ENCODE measurements at places on chromosomes 12 and 14.

DNA sequence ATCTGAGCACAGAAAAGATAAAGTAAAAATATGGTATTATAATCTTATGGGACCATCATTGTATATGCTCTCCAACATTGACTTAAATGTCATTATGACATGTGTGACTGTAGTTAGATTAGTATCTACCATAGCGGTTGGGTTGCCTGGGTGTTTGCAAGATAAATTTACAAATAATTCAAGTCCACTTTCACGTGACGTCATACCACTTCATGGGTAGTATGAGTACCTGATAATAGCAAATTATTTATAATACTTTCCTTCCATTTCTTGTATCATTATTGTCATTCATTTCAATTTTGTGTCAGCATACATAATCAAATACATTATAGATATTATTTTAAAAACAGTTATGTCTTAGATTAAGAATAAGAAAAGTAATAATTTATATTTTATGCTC lies 20.2 kb downstream of the SLCO1B1 start:
- DNase-seq, result no peak

GRCh38 chr12:50725011-50725942 lies 38.6 kb upstream of the ATF1 start:
- DNase-seq, result no peak

GRCh38 chr12:44519931-44520330 lies 356.2 kb downstream of the NELL2 start:
- no peak for DNase-seq

DNA sequence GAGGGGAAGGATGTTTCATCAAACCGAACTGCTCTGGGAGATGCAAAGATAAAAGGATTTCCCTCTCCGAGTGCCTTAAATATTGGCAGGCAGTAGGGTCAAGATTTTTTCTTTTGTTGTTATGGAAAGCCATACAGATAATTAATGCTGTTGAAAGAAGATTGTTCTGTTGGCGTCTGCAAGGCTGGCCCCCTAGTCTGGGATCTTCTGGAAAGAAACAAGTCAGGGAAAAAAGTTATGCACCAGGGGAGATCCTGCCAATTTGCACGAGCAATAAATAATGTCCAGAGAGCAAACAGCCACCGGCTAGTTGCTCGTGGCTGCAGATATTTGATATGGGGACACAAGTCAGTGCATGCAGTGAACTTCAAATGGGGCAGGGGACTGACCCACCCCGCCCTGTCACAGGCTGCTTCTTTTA lies 202.1 kb upstream of the MYL2 start:
- no peak for DNase-seq

DNA sequence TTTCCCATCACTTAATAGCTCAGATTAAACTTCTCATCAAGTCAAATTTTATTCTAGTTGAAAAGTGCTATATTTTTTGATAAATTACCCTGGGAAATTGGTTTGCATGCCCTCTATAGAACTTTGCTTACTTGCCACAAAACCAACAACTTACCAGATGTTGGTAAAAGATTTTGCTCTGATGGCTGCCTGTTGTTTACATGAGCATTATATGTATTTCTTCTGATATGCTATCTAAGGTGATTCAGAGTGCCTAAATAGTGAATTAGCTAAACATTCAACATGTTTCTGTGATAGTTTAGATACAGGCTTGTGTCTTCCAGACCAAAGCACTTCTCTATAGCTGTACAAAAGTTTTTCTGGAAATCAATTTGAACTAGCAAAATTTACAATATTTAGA lies 51.0 kb downstream of the PPM1A start:
- no peak for DNase-seq

GRCh38 chr14:36676236-36676635 lies 14.6 kb downstream of the PAX9 start:
- DNase-seq, result no peak

DNA sequence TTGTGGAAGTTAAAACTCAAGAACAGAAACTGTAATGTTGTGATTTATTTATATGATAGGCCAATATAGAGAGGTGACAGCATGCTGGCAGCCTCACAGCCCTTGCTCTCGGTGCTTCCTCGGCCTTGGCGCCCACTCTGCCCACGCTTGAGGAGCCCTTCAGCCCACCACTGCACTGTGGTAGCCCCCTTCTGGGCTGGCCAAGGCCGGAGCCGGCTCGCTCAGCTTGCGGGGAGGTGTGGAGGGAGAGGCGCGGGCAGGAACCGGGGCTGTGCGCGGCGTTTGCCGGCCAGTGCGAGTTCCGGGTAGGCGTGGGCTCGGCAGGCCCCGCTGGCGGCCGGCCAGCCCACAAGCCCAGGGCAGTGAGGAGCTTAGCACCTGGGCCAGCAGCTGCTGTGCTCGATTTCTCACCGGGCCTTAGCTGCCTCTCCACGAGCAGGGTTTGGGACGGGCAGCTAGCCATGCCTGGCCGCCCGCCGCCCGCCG lies 65.8 kb upstream of the SLC8A3 start:
- DNase-seq, result no peak

DNA sequence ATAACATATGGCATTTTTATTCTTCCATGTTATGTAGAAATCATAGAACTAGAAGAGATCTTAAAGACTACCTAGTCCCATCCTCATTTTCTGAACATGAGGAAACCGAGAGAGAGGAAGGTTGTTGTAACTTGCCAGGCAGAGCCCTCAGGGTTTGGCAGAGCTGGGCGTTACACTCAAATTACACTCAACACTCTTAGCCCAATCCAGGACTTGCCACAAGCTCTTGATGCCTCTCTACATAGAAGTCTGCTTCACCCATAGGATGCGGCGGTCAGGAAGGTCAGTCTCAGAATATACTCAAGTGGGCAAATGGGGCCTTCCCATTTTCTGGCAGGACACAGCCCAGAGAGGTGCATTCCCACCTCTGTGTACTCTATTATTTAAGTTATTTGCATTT lies 208.1 kb downstream of the ZFP36L1 start:
- DNase-seq, result no peak

- no peak for DNase-seq
Measured at GRCh38 chr12:16605642-16606116, 283 bp downstream of the LMO3 start.

DNA sequence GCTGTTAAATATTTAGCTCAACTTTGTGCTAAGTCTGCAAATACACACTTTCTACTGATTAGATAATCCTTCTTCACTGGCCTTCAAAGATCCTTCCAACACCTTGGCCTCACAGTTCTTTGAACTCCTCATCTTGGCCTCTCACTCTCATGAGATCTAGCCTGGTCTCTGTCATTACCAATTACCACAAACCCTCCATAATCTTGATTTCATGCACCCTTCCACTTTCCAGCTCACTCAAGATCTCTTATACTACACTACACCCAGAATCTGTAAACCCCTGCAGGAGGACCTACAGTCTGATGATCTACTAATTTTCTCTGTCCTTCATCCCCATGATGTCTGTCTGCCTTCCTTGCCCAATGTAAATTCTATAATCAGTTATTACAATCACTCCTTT lies 71.1 kb downstream of the DUSP16 start:
- DNase-seq, result no peak

- peak; percentile 72 for DNase-seq
Measured at GRCh38 chr14:50001999-50002925, 109.4 kb downstream of the ARF6 start.

- no peak for DNase-seq
Measured at GRCh38 chr12:96069511-96070231, 34.3 kb upstream of the LTA4H start.

DNA sequence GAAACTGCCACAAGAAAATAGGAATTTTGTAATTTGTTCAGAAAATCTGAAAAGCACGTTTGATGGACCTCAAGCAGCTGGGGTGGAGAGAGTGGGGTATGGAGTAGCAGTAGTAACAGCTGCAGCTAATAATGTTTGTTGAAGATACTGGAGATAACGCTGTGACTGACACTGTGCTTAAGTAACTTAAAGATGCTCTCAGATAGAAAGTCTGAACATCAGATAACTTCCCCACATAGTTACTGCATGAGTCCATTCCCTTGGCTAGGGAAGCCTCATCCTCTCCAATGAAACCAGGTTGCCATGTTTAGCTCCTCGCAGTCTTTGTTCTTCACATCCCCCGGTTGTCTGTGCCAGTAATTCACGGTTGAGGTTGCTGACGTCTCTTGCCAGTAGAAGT lies 24.9 kb downstream of the RMST start:
- DNase-seq, result no peak

- no peak for DNase-seq
Measured at GRCh38 chr14:56004786-56005185, 113.4 kb upstream of the PELI2 start.

GRCh38 chr14:69473946-69474345 lies 10.6 kb upstream of the PLEKHD1 start:
- no peak for DNase-seq

DNA sequence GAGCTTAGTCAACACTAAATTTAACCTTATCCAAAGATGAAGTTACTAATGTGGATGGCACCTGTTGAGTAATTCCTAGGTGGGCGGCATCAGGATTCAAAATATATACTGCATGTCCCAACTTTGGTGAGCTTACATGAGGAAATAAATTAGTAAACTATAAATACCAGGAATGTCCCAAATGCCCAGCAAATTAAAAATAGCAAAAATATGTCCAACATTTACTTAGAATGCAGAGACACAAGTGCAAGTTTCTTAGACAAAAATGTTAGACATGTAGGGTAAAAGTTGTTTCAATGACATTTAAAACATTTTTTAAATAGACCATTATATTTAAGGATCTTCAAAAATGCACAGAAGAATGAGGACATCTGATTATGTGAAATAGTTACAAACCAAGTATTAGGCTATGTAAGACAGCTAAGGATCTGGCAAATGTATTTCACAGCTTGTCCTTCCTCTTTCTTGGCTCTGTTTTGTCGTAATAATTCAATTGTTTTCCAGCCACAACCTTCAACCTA lies 115.9 kb downstream of the NAV3 start:
- DNase-seq, result no peak

All from stimulated activated CD4-positive, alpha-beta T cell treated with anti-CD3 and anti-CD28 coated beads, Interleukin-4, amount 100 ng/mL, for 48 hours (primary cell).